Lower leg skin (tissue), 4 donors: ENCODE measurements at places on chromosomes 16 and 17.

GRCh38 chr17:62064791-62065563 is at the start of gene MED13:
TSS of gene MED13 (minus strand) at chr17:62065278. CDS start at chr17:62065205, 73 bp downstream.
- peak; percentile 92 for DNase-seq

GRCh38 chr16:65540901-65541300 is 419.0 kb upstream of the CDH11 start:
- no peak for DNase-seq

DNA sequence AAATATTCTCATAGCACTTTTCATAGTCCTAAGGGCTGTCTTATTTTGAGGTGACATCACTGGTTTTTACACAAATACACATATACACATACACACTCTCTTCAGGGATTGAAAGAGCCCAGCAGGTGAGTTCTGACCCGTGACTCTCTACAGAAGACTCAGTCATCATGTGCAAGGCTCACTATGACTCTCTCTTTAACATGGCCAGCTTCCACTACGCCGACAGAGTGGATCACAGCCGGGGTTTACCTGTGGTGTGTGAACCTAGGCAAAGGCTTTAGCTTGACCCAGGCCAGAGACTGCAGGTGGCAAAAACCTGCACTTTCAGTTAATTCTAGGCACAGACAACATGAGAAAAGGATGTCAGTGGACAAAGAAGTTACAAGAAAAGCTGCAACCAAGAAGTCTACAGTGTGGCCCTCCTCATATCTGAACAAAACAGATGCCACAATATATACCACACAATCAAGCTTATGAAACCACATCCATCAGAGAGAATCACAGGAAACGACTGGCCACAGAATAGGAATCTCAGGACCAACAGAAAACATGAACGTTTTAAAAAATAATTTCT is 56.5 kb downstream of the CYTH1 start:
- DNase-seq, result no peak

- DNase-seq, result no peak
Observed at GRCh38 chr17:882827-883585, 96.6 kb downstream of the NXN start.

- DNase-seq, result no peak
Observed at GRCh38 chr16:27458987-27459688, 57.2 kb downstream of the IL21R start.

GRCh38 chr16:60217787-60218186 is 1483.7 kb upstream of the GOT2 start:
- no peak for DNase-seq

DNA sequence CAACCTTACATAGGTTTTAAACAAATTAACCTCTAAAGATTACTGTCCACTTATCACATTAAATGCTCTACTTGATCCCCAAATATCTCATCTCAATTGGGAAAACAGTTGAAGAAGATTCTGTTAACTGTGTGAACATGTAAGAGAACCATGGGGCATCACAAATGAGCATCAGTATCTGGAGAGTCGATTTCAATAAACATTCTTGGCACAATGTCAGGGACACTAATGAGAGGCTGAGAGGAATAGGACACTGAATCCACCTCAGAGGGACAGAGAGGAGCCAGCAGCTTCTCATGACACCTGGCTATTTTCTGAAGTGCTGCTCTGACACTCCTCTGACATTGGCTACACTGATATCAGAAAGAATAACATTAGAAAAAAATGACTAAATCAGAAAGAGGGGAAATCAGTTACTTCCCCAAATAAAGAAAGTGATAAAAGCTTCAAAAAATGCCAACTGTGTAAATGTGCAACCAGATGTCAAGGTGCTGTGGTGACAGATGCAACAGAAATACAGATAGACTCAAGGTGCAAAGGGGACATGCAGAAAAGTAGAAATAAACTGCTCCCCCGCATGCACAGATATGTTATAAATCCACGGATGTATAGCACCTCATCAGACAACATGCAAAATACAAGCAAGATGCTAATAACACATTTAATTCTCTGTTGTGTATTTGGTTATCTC is 67.4 kb downstream of the SNX11 start:
- DNase-seq, result no peak

DNA sequence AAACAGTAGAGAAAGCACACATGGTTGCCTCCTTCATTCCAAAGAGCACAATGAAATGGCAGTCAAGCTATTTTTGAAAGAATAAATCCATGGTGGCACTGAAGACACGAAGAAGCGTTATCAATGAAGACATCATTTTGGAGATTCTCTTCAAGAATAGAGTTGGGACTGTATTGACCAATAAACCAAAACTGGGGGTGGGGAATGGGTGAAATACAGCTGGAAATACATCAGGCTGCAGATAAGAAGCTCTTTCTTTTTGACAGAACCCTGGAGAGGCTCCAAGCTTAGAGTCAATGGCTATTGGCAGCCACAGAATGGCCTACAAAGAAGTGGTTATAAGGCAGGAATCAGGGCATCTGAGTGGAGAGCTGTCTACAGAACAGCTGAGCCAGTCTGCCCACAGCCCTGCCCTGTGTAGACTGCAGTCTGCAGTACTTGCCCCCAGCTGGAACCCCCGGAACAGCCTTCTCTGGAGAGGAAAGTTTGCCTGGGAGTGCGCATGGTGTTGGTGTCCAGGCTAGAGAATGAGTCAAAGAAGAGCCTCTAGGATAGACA is 100.4 kb downstream of the STX8 start:
- DNase-seq, result no peak

DNA sequence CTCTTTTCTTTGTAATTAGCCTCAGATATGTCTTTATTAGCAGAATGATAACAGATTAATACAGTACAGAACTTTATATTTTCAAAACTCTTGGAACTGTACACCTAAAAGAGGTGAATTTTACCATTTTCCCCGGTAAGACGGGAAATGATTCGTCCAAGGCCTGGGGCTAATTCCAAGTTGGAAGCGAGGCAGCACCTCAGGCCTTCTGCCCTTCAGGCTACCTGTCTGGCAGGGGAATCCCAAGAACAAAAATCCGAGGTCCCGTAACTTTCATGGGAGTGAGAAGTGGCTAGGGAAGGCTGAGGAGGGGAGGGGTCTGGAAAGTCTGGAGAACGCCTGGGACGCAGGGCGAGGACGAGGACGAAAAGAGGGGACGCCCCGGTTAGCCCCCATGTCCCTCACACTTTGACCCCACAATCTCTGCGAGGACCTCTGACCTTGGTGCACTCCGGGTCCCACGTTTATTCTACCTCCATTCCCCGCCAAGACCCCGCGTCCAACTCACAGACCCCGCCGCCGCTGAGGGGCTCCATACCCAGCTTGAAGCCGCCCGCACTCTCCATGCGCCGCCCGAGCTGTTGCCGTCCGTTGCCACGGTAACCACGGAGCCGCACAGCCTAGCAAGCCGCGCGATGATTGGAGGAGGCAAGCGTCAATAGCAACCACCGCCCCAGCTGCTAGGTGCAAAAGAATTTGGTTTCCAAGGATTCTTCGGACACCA is at the start of gene HYDIN:
Gene HYDIN, minus strand, starts transcription at position 601 of the 724 bp plus-strand sequence. CDS start 43,827 bp downstream, outside the sequence.
- no peak for DNase-seq

- no peak for DNase-seq
Observed at GRCh38 chr17:44792276-44792675, 33.5 kb downstream of the ADAM11 start.

DNA sequence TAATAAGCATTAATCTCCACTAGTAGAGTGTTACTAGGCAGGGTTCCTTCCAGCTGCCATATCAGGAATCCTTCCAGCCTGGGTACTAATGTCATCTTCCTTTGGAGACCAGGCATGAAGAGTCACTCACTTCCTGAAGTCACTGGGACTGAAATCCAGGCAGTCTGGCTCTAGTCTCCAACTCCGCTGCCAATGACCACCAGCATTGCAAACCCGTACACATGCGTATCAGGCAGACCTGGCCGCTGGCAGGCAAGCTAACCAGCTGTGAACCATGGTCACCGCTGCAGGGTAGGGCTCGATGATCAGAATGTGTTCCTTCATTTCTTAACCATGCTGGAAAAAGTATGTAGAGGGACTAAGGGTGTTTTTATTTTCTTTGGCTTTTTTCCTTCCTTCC is 255.5 kb downstream of the CDH13 start:
- DNase-seq, result no peak

- no peak for DNase-seq
Observed at GRCh38 chr17:82548681-82549303, 29.3 kb downstream of the FOXK2 start.

DNA sequence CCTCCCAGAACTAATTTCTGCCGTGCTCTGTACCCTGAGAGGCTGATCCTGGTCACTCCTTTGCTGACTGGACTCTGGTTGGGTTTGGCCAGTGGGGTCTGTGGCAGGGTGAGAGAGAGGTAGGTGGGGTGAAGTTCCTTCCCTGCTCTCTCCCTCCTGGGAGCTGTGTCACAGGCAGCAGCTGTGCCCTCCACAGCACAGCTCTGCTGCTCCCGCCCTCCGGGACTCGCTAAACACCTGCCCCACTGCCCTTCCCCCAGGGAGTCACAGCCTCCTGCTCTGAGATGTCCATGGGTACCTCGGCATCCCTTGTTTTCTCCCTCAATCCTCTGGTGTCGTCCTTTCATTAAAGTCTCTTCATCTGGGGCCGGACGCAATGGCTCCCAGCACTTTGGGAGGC is 66.4 kb downstream of the SRCIN1 start:
- no peak for DNase-seq

DNA sequence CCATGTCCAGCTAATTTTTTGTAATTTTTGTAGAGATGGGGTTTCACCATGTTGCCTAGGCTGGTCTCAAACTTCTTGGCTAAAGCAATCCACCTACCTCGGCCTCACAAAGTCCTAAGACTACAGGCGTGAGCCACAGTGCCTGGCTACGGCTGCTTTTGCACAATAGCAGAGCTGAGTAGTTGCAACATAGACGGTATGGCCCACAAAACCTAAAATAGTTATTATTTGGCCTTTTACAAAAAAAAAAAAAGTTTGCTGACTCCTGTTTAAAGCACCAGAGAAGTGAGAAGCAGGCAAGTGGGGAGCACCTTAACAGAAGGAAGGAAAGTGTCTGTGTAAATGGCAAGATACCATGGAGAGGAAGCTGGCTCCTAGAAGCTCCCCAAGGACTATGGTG is 5.3 kb upstream of the HSF5 start:
- no peak for DNase-seq

DNA sequence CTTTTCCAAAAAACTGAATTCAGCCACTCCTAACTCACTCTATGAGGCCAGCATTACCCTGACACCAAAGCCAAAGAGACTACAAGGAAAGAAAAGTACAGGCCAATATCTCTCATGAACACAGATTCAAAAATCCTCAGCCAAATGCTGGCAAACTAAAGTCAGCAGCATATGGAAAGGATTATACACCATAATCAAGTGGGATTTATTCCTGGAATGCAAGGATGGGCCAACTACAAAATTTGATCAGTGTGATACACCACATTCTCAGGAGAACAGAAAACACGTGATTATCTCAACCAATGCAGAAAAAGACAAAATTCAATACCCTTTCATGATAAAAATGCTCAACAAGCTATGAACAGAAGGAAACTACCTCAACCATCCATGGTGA is 7.7 kb upstream of the AATK start:
- no peak for DNase-seq

DNA sequence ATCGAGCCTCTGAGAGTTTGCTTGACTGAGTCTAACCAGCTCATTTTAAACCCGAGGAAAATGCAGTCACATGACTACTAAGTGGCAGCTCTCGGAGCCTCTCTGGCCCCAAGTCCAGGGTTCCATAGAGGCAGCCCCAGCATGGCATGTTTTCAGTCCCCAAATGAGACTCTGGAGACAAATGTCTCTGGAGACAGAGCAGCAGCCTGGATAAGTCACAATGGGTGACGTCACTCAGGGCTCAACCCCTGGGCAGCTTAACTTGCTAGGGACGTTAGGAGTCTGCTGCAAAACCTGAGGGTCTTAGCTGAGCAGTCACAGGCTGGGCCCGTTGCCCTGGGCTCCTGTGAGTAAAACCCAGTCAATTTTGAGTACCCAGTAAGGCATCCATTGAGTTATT is 6.9 kb upstream of the STH start:
- no peak for DNase-seq

DNA sequence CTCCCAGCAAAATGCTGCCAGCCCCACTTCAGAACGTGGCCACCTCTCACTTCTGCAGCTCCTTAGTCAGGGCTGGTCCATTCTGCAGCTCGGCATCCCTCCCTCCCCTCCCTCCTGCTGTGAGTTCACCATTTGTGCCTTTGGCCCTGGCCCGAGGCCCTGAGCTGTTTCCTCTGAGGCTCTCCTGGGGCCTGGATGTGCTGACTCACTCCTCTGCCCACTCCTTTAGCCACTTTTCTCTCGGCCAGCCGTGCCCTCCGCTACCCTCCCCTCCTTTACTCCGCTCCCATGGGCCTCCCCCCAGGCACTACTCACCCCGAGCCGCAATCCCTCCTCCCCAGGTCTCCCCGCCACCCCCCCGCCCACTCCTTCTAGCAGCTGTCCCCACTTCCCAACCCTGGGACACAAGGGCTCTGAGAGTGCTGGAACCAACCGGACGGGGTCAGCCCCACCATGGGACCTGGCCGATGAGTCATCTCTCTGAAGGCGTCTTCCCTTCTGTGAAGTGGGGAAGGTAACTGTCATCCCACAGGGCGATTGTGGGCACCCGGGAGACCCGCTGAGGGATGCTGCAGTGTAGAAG is 11.5 kb downstream of the KCNG4 start:
- peak; percentile 49 for DNase-seq

GRCh38 chr17:48215583-48216139 is 108.1 kb downstream of the SNX11 start:
- DNase-seq, result no peak

DNA sequence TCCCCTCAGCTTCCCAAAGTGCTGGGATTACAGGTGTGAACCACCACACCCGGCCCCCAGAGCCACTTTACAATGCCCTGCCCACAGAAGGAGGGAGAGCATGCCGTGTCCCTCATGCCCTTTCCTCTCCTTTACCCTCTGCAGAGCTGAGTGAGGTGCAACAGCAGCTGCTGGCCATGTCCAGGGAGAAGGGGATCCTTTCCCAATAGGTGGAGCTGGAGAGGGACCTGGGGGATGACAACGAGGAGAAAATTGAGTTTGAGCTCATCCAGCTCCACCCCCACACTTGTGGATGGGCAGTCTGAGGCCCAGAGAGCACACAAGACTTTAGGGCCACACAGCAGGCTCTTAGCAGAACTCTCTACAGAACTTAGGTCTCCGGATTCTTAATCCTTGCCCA is 7.9 kb upstream of the GSDMA start:
- no peak for DNase-seq

GRCh38 chr16:56946767-56947603 is 14.8 kb upstream of the CETP start:
- DNase-seq, result no peak

DNA sequence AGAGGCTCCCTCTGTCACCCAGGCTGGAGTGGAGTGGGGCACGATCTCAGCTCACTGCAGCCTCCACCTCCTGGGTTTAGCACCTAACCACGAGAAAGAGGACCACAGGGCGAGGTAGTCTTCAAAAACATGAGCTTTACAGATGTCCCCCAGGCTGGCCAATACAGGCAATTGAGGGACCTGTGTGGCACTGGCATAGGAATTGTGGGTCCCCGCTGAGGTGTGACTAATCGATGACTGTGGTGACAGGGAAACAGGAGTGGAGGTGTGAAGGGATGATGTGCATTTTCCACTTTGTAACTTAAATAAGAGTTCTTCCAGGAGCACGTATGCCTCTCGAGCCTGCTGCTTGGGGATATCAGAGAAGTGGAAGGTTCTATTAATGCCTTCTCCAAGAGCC is 12.6 kb upstream of the ARHGAP17 start:
- no peak for DNase-seq

- DNase-seq, result no peak
Observed at GRCh38 chr17:55668312-55668920, 54.2 kb downstream of the TMEM100 start.

GRCh38 chr17:31696703-31697325 is 162.2 kb downstream of the COPRS start:
- DNase-seq, result no peak
